ENCODE measurements at places on chromosomes 2 and 18.

- DNase-seq, result no peak
Measured at GRCh38 chr2:151359768-151360461, 2.5 kb downstream of the TNFAIP6 start.

DNA sequence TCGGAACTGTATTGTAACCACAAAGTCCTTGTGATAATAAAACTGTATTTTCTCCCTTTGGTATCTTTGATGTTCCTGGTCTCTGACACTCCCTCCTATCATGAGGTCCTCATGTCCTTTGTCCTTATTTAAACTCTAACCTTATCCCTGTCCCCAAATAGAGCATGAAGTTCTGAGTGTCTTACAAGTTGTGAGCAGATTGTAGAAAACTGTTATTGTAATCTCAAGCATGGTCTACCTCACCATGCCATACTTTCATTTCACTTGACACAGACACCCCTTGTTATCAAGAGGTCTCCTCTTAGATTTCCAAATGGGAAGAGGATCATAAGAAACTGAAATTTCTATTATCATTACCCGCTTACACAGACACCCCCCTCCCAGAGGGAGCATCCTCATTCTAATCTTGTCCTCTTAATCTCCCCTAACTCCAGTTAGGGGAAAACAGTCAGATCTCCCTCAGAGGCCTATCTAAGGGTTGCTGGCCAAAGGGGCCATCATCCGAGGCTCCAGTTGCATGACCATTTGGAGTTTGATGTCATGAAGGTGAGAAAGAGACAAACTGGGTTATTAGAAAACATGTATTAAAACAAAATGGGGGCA is 29.0 kb downstream of the MYO3B start:
- DNase-seq, result no peak

GRCh38 chr2:231336236-231336635 is 59.3 kb upstream of the B3GNT7 start:
- no peak for DNase-seq

DNA sequence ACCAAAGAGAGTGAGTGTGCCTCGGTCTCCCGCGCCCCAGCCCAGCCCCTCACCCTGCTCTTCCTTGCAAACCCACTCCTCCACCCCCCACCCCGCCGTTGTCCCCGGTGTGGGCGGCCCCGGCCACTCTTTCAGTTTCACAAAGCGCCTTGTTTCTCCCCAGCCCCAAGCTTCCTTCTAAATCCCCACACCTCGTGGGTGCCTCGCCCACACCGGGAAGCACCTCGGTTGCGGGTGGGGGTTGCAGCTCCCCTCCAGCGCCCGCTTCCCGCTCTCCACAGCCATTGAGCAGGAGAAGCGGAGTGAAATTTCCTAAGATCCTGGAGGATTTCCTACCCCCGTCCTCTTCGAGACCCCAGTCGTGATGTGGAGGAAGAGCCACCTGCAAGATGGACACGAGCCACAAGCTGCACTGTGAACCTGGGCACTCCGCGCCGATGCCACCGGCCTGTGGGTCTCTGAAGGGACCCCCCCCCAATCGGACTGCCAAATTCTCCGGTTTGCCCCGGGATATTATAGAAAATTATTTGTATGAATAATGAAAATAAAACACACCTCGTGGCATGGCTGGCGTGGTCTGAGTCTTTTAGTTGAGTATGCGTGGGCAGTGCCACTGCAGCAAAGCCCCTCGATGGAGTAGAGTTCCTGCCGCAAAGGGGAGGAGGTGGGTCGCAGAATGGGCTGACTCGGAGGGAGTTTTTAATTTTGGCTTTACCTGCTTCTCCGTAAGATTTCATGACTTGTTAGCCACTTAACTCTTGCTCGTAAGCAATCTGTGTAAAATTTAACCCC is 848 bp downstream of the TMSB10 start:
- DNase-seq, result peak; percentile 58

DNA sequence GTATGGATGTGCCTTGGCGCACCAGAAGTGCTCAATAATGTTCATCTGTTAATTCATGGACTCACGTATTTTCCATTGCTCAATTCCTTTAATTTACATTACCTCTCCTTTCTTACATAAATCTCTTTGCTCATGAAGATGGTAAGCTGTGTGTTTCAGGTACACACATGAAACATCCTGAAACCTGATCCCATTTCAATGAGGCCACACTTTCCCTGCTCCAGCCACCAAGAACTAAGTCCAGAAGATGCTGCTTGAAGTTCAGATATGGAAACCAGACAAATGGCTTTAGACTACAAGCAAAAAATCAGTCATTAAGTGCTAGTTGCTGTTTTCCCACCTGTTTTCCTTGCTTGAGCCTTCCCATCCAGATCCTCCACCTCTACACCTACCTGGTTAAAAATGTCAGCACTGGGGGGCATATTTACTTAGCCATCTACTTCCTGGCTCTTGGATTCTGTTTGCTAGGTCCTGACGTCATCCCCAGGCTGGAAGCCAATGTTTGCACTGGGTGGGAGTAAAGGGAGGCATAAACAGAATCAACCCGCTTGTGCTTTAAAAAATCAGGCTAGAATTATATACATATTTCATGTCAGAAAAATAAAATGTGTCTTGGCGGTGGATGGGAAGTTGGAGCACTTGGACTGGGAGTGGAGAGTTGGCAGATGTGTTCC is 309.7 kb downstream of the OSR1 start:
- no peak for DNase-seq

DNA sequence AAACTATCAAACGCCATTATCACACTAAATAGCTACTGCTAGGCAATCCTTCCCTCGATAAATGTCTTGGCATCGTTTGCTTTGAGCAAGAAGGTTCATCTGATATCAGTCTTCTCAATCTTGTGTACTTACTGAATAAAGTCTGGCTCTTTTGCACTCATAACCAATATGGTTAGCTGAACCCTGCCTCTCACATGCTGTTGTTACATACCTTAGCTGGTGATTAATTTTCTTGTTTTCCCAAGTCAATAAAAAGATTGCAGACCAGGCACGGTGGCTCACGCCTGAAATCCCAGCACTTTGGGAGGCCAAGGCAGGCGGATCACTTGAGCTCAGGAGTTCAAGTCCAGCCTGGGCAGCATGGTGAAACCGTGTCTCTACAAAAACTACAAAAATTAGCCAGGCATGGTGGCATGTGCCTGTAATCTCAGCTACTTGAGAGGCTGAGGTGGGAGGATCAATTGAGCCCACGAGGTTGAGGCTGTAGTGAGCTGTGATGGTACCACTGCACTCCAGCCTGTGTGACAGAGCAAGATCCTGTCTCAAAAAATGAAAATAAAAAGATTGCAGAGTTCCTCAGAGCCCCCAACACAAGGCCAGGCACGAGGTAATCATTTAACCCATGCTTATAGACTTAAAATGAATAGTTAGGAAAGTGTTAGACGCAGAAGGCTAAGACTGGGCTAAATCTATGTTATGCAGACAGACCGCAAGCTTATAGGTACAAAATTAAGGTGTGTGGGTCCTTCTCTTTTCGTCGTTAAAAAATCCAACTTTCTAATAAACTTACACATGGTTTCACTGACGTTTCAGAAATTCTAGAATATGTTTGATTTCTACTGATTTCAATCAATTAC is 177.5 kb downstream of the ALPK2 start:
- no peak for DNase-seq

DNA sequence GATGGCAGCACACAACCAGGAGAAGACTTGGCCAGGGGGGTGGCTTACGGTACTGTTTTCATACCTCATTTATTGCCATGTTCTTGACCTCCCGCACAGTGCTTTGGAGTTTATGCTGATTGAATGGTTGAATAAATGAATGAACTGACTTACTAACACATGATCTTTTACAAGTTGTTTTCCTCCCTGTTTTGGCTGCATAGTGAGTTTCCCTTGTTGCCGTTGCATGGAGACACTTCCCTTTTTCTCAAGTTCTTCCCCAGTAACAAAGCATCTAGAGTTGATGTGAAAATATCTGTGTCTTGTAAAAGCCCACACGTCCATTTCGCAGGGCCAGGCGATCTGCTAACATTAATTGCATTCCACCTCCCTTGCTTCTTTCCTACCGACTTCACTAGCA is 35.7 kb upstream of the RAB1A start:
- DNase-seq, result no peak

Measured in CD8-positive, alpha-beta T cell (primary cell).